ENCODE measurements at places on chromosomes 16 and 17. TPM values are rescaled to one million over a fixed set of nuclear protein-coding genes. Genes with fewer than 3 reads are reported as not detected.

TBX21 gene
- not detected for total RNA-seq

SALL1 gene
- total RNA-seq, result under 0.01 TPM

NACA2 gene
- total RNA-seq, result not detected

IRX6 gene
- total RNA-seq, result not detected

NPIPA8 gene
- 0.22 TPM for total RNA-seq

E4F1 gene
- 21.0 TPM for total RNA-seq

PPM1E gene
- under 0.01 TPM for total RNA-seq

CCL14 gene
- 51.3 TPM for total RNA-seq

SPN gene
- total RNA-seq, result not detected

KREMEN2 gene
- total RNA-seq, result not detected

NDE1 gene
- 73.4 TPM for total RNA-seq

ACSM2A gene
- under 0.01 TPM for total RNA-seq

TEKT3 gene
- total RNA-seq, result not detected

MYH3 gene
- total RNA-seq, result under 0.01 TPM

ELMO3 gene
- total RNA-seq, result 0.93 TPM

MT1E gene
- total RNA-seq, result 259 TPM

GPR179 gene
- not detected for total RNA-seq

FOXK2 gene
- 56.4 TPM for total RNA-seq

PRSS53 gene
- 1.1 TPM for total RNA-seq

All from thoracic aorta endothelial cell (primary cell).